ENCODE measurements at places on chromosomes 7 and 10.

DNA sequence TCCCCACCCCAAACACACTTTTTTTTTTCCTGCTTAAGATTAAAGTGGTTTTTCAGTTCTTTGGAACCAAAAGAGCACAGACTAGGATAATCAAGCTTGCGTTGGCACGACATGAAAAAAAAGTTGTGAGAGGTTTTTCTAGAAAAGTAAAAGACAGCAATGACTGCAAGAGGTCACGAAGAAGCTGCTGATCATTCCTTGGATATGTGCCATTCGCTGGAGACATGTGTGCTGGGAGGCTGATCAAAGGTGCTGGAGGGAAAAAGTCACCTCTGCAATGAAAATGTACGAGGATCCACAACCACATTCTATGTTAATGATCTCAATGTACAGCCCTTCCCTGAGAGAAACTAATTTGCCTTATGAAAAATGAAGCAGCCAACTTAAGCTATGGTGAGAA, 5.4 kb downstream of the AKR1B1 start:
- DNase-seq, result no peak

GRCh38 chr10:119940487-119940886, 48.0 kb downstream of the SEC23IP start:
- DNase-seq, result no peak

GRCh38 chr10:113858541-113858940, 4.1 kb downstream of the NHLRC2 start:
- no peak for DNase-seq

DNA sequence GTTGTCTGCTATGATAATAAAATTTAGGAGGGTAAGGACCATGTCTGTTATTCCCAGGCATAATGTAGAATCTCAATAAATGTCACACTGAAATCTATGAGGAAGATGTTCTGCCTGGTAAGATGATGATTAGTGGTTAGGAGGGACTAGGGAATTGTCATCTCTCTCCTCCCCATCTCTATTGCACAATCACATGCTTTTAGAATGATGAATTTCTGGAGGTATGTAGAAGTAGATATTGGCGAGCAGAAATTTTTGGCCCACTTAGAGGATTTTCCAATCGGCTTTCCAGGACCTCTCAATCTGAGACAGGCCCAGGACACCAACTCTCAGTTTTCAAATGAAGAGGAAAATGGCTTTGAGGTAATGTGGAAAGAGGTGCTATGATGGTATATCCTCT, 2.0 kb upstream of the PITX3 start:
- DNase-seq, result no peak

- no peak for DNase-seq
Observed at GRCh38 chr10:92377962-92378361, 87.0 kb downstream of the MARCHF5 start.

GRCh38 chr7:133744451-133744850, 382.7 kb upstream of the LRGUK start:
- DNase-seq, result no peak

DNA sequence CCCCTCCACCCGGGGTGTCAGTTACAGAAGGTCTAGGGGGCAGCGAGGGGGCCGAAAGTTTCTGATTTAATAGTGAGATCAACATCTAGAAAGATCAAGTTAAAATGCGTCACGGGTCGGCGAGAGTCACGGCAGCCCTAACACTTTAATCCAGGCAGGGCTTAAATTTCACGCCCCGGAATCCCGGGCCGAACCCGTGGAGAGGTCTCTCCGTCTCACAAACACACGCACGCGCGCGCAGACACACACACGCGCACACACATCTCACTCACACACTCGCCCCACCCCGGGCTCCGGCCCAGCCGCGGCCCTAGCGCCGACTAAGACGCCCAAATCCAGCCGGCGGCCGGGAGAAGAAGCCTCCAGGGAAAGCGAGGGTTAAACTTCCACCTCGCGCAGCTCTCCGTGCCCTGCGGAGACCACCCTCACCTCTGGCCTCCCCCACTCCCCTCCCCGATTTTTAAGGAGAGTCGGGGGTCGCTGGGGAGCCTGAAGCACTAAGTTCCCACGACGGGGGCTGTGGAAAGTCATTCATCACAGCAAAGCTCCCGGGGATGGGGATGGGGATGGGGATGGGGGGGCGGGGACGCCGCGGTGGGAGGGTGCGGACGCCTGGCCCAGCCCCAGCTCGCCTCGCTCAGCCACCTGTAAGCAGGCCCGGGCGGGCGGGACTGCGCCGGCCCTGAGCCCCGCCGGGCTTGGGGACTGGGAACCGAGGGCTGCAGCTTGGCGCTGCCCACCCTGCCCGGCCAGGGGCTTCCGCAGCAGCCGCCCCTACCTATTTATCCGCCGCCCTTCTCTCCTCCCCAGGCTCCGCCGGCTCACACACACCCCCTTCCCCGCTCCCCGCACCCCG, 1.6 kb downstream of the PDGFA start:
- DNase-seq, result no peak

DNA sequence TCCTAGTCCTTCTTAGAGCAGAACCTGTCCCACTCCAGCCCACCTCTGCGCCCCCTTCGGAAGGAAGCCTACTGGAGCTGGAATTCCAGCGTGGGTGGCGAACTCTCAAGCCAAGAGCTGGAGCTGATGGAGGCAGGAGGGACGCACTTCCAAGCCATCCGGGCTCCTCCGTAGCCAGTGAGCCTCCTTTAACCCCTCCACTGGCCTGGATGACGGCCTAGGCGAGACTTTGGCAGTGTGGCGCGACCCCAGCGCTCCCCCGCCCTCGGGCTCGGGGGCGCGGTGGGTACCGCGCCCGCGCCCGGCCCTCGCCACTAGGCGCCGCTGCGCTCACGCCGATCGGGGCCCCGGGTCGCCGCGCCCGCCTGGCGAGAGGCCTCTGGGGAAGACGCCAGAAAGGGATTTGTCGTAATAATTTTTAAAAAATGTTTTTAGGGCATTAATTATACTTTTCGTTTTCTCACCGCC, 5.1 kb upstream of the EMX2 start:
- peak; percentile 48 for DNase-seq

All from H9 (cell line).